ENCODE measurements at places on chromosomes 3 and 15. TPM values are rescaled to one million over a fixed set of nuclear protein-coding genes. Genes with fewer than 3 reads are reported as not detected.

Gene CPLX3
- not detected for total RNA-seq

Gene CTXN2
- total RNA-seq, result not detected

Gene POLR2M
- total RNA-seq, result 35.3 TPM

Gene LDHAL6B
- not detected for total RNA-seq

Gene FSD2
- not detected for total RNA-seq

Measured in esophagus mucosa (tissue), 1 donor.